ENCODE measurements at places on chromosomes 12 and 14.

- no peak for DNase-seq
Measured at GRCh38 chr14:95911456-95911855, 34.8 kb downstream of the TUNAR start.

DNA sequence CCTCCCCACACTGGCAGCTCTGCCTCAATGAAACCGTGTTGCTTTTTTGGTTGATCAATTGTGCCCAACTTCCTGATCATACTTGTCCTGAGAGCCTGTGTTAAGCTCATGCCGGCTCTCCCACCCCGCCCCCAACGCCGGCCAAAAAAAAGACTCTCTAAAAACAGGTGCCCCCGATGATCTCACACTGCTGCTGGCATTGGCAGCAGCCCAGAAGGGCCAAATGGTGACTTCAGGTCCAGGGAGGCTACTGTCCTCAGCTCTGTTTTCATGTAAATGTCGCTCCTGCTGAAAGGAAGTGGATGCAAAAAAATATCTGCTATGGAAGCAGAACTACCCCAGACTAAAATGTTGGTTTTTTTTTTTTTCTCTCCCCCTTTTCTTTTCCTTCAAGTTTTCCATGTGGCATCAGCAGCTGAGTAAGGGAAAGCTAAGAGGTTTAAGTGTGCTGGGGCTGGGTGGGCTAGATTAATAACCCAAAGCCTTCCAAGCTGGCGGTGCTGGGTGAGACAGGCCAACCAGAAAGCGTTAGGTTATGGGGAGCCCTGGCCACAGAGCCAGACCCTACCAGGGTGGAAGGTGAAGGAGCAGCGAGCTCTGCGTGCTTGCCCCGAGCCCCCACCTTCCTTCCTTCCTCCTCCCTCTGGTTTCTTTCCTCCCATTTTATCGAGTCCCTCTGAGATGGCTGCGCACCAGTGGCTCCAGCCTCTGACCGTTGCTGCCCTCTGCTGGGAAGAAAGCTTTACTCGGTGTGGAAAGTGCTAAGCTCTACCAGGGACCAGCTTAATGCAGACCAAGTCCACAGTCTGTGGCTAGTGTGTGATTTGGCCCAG is 396.1 kb downstream of the NRXN3 start:
- DNase-seq: peak; percentile 44

GRCh38 chr12:79515530-79515935 is 175.2 kb downstream of the PAWR start:
- no peak for DNase-seq

DNA sequence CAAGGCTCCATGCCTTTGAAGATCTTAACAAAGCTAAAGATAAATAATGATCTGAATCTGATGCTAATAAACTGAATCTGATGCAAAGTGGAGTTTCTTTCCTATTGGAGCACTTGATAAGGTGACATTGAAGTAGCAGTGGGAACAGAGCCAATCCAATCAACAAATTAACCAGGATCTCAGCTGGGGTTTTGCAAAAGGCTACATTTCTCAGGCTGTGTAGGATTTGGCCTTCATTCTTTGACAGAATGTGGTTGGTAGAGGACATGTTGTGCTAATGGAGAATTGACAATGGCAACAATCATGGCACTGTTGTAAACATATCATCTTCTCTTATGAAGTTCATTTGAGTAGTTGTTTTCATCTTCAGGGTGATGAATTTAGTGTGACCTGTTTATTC is 164.9 kb downstream of the CCDC91 start:
- no peak for DNase-seq

DNA sequence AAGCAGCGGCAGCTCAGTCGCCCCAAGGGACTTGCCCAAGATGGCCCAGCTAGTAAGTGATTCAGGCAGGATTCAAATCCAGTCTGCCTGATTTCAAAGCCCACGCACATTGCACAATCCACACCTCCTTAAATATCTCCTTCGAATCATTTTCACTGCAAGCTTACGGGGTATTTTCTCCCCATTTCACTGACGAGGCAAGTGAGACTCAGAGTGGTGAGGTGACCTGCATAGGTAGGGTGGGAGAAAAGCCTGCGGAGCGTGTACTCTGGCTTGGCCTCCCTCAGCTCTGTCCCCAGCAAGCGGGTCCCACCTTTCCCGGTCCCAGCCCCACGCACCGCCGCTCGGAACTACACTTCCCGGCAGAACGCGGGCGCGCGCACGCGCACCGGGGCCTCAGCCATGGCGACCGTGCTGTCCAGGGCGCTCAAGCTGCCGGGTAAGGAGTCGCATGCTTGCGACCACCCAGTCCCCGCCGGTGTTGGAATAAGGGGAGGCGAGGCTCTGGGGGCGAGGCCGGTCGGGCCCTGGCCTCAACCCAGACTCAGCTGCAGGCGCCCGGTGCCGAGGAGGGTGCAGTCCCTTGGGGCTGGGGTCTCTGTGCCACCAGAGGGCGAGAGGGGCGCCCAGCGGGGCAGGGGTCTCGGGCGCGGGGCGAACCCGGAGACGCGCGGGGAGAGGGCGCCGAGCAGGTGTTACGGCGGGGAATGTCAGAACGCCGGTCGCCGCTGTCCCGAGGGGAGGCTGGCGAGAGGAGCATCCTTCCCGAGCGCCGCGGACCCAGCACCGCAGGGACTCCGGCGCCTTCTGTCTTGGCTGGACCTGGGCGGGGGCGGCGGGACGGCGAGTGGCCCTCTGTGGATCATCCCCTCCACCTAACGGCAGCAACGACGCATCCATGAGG is at the start of gene FAM234B:
Gene FAM234B (plus strand): TSS at position 380 of the 904 bp plus-strand sequence. CDS start 23 bp downstream, at position 403.
- peak; percentile 76 for DNase-seq

- DNase-seq: no peak
Measured at GRCh38 chr14:24576771-24577170, 721 bp upstream of the CTSG start.

- no peak for DNase-seq
Measured at GRCh38 chr12:119175081-119175480, 3.6 kb upstream of the HSPB8 start.

DNA sequence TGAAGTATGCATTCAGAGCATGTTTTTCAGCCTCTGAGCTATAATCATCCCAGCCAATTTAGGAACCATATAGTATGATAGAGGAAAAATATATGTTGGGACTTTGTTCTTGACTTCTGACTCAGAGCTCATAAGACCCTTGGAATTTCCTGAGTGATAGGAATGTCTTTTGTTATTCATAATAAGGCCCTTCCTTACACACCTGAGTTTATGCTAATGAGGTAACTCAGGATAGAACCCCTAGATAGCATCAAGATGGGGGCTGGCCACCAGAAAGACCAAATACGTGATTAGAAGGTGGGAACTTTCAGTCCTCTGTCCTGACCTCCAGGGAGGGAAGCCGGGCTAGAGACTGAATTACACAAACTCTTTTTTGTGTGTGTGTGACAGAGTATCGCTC is 32.4 kb upstream of the PLEK2 start:
- no peak for DNase-seq

DNA sequence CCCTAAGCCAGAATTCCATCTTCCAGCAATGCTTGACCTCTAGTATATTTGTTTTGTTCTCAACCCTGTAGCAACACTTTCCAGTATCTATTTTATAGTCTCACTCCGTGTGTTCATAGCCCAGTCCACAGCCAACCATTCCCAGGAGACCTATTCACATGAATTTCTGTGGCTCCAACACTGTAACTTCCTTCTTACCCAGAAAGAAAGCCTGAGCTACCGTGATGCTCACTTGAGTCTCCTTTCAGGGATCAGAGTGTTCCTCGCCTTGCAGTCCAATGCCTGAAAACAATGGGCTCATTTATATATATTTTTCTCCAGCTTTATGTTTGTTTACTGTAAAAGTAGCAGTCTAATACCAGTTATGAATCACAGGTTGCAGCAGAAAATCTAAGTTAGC is 645.0 kb upstream of the NOVA1 start:
- DNase-seq: no peak

DNA sequence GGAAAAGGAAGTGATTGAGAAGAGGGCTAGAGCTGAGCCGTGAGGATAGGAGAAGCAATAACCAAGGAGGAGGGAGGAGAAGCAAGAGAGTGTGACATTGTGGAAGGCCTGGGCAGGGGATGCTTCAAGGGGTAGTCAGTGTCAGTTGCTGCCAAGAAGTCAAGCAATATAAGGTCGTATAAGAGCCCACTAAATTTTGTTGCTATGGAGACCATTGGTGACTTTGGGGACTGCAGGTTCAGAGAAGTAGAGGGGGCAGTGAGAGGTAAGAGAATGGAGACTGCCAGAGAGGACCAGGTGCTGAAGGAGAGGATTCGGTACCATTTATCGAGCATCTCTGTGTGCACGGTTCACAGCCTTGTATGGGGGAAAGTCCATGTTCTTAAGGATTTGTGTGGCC is 3.1 kb upstream of the ATXN3 start:
- DNase-seq: no peak

GRCh38 chr14:74577247-74577947 is 34.6 kb downstream of the LTBP2 start:
- no peak for DNase-seq

GRCh38 chr12:28517101-28517500 is 326.8 kb downstream of the CCDC91 start:
- no peak for DNase-seq
